ENCODE measurements at places on chromosomes 16 and 17. TPM values are rescaled to one million over a fixed set of nuclear protein-coding genes. Genes with fewer than 3 reads are reported as not detected.

- no peak for DNase-seq
These were observed 38.9 kb downstream of the TRIM37 start for GRCh38 chr17:59067756-59068155.

DNA sequence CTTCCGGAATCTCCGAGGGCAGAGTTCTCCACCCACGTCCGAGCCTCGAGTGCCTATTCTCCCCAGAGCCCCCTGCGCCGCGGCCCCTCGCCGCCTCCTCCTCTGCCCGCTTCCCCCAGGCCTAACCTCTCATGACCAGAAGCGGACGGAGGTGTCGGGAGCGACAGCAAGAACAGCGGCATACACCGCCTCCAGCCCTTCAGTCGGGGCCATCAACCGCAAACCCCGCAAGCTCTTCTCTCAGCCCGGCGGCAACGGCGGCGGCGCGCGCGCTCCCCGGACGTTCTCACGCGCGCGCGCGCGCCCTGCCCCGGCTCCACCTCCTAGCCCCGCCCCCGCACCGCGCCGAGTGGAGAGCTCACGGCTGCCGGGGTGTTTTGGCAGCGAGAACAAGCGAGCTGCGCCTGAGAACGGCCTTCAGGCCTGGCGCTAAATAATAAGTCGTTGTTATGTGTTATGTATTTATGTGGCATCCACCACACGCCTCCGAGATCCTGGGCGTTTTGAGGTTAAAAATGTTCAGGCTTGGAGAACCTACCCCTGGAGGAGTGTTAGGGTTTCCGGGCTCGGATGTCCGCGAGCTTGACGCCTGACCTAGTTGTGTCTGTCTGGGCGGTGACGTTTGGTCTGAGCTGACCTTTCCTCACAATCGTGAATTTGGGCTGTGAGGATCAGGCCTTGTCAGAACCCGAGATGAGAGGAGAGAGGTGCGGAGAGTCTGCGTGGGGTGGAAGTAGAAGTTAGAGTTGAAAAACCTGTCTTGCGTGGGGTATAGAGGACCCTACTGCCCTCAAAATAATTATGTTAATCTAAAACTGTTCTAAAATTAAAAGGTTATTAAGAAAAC is at the start of gene RNFT1:
Gene RNFT1, minus strand, starts transcription at position 259 of the 847 bp plus-strand sequence. Its CDS starts 77 bp downstream, at position 182.
- peak; percentile 89 for DNase-seq

- DNase-seq = peak; percentile 58
These were observed 7.7 kb downstream of the AKAP1 start for GRCh38 chr17:57092779-57093178.

GRCh38 chr17:42774066-42774745 is 957 bp downstream of the VPS25 start:
- no peak for DNase-seq

DNA sequence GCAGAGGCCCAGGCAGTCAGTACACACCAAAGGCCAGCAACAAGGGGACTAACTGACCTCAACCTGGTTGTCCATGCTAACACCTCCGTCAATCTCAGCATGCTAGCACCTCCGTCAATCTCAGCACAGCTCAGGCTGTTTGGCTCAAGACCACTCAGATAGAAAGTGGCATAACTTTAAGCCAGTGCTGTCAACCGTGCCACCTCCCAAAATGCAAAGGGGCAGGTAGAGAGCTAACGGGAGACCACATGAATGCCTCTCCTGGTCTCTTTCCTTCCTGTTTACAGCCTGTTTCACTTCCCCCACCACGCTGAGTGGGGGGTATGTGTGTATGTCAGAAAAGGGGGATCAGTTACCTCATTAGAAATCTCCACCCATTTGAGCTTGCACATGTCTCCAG is 3.3 kb downstream of the UBTF start:
- DNase-seq = no peak

TLCD2 gene
- total RNA-seq = 4.3 TPM

NDUFAF8 gene
- total RNA-seq = 17.0 TPM
